ENCODE measurements at places on chromosomes 5 and 9.

GRCh38 chr5:39502704-39503103, 77.9 kb upstream of the DAB2 start:
- DNase-seq = no peak

- DNase-seq = no peak
These were observed 469.5 kb upstream of the PIK3R1 start for GRCh38 chr5:67746103-67746502.

GRCh38 chr5:59020611-59021285, 437.9 kb downstream of the RAB3C start:
- no peak for DNase-seq

DNA sequence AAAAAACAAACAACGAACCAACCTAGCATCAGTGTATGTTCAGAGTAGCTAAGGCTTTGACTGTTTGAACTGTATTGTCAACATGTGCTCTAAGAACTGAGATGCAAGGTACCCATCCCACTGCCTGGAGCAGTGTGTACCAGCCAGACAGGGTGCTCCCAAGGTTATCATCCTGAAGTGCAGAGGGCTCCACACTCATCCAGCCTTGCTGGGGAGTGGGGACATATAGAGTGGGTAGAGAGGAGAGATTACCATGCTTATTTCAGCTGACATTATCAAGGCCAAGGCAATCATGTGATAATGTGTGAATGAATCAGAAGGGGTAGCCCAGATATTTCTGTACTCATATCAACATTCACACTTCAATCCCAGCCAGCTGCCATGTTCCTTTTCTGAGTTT, 68.7 kb upstream of the ZNF622 start:
- no peak for DNase-seq
